ENCODE measurements at places on chromosomes 12 and 14.

DNA sequence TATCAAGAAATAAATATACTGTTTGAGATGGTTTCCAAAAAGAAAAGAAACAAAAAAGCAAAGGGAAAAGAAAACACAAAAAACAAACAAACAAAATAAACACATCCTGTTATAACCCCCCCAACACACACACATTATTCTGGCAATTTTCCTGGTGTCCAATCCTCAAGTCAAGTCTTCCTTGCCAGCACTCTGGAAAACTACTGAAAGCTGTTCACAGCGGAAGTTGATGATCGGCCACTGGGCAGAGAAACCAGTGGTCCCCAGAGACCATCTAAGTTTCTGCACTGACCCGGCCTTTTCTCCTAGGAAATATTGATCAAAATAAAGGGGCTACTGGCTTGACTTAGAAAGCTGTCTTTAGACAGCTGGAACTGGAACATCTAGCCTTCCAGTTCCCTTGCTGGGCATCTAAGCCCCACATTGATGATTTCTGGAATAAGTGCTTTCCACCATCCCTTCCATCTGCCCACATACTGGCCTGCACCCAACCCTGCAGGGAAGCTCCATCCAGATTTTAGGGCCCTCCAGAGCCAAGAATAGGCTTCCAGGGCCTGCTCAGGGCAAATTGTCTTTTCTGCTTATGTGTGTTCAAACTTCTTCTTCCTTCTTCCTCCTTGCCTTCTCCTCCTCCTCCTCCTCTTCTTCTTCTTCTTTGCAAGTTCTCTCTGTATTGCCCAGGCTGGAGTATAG lies 11.6 kb upstream of the PPP1CC start:
- DNase-seq, result no peak

DNA sequence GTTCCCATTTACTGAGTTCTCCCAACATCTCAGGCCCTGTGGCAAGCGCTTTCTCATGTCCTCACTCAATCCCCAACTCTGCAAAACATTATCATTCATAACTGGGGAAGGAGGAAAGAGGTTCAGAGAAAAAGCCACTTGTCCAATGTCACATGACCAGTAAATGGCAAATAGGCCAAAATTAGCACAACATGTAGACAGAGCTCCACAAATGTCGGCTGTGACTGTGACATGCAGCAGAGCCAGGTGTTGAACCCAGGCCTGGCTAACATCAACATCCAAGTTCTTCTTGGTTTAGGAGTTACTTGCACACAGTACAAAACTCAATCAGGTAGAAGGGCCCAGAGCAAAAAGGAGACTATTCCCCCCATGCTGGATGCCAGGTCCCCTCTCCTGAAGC lies 10.8 kb downstream of the KCTD10 start:
- no peak for DNase-seq

GRCh38 chr12:28089338-28089737 lies 100.9 kb upstream of the CCDC91 start:
- DNase-seq, result no peak

DNA sequence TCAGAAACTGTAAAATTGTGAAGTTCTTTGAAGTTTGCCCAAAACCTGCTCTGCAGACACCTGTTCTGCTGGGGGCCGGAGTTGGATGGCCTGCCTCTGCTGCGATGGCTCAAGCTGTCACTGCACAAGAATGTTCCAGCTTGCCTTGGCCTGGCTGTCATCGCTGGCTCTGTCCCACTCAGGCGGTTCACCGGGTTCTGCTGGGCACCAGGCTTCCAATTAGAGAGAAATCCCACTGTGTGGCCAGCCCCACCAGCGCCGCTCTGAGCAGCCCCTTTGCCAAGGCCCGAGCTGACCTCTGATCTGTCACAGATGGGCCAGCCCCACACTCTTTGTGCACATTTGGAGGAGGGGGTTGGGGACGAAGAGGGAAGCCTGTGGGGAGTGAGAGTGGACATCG lies 71.7 kb upstream of the GPATCH2L start:
- DNase-seq, result no peak

GRCh38 chr12:126761420-126761819 lies 1505.5 kb upstream of the TMEM132C start:
- DNase-seq, result no peak

DNA sequence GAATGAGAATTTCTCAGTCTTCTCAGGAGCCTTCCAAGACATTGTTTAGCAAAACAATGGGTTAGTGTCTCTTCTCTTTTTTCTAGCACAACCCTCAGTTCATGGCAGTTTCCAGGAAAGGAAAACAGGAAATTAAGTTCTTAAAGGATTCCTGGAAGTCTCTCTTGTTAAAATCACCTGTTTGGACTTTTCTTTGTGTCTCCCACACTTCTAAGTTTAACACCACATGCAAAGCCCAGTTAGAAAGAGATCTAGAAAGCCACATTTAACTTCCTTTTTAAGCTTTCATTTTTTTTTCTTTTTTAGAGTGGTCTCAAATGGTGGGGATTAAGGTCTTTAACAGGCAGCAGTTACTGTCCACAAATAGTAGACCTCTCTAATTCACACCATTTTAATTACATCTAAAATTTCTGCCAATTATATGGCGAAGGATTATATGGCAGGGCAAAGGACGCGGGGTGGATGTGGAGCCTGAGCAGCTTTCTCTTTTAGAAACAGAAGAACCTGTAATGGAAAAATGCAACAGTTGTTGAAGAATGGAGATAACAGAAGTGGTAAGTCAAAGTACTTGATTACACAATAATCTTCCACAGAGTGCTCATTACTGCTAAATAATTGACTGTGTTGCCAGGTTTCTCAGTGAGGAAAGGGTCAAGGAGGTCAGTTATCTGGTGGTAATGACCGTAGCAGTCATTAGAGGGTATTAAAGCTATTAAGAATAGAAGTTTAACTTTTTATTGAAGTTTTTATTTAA lies 298.6 kb downstream of the AKAP6 start:
- DNase-seq, result no peak

DNA sequence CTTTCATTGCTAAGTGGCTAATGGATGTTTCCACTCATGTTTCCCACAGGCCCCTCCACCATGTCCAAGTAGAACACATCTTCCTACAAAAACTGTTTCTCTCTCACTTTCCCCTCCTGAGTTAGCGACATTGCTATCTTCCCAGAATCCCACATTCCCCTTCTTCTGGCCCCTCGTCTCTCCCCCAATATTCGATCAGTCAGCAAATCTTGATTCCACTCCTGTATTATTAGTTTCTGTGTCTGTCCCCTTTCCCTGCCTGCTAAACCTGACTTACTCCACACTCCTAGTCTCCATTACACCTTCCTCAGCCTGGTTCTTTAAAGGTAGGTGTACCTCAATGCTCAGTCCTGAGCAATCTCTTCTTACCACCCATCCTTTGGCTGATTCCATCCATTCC lies 19.3 kb upstream of the SAMD4A start:
- DNase-seq, result no peak

DNA sequence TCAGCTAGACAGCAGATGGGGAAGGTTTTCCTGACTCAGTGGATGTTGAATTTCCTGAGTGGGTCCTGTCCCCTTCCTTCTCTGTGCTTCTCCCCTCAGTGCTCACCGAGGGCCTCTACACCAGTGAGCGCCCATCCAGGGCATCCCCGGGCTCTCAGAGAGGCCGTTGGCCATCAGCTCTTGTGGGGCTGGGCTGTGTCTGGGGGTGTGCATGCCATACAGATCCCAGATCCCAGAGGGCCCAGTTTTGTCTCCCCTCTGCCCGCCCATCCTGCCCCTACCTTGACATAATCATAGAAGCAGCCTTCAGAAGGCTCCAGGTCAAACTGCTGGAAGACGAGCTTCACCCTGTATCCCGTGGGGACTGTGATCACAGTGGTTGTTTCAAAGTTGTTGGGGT lies 1.1 kb downstream of the C1R start:
- DNase-seq, result no peak

GRCh38 chr14:32820181-32820580 lies 118.5 kb upstream of the NPAS3 start:
- DNase-seq, result no peak

- no peak for DNase-seq
Measured at GRCh38 chr12:19234171-19234704, 104.7 kb downstream of the PLEKHA5 start.

DNA sequence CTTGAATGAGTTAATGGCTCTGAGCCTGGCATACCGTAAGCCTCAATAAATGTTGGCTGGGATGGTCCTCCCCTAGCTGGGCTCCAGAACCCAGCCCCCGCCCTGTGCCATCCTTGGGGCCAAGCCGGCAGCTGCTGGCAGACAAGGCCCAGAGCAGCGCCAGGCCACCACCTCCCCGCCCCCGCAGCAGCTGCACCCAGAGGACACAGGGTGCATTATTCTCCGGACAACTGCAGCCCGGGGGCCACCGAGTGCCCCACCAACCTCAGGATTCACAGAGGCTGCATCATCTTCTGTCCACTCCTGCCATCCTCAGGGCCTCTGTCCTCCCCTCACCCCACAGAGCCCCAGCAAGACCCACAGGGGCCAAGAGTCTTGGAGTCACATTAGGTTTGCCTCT lies 92.7 kb downstream of the NCOR2 start:
- DNase-seq, result no peak

- no peak for DNase-seq
Measured at GRCh38 chr12:132106921-132107320, 37.2 kb downstream of the DDX51 start.

DNA sequence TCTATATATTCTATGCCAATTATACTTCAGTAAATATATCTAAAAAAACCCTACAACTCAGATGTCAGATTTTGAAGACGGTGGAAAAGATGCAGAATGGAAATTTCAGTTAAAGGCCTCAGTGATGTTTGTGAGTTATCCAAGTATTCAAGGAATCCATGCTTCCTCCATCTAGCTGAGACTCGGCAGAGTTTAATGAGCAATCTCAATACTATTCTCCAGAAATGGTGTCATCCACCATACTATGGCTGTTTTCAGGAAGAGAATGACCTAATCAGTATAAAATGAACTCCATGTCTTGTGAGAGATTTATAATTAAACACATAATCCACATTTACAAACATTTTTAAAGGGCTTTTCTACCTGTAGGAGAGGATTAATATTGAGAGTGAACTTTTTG lies 66.0 kb downstream of the KLHL28 start:
- DNase-seq, result no peak

DNA sequence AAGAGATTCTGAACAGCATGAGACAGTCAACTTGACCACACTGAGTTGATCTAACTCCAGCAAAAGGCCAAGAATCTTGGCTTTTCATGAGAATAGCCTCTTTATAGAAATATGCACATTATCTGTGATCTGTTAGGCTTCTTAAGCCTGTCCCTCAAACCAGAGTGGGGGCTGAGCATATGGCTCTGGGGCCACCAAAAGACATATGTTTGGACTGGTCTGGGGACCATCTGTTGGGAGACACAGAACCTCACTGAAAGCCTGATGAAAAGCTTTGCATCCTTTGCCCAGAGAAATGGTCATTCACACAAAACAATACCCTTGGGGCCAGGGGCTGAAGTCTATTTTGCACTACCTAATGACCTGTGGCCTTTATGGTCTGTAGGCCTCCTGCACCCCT lies 165.3 kb upstream of the PRMT8 start:
- no peak for DNase-seq

GRCh38 chr14:75350505-75351060 lies 72.0 kb downstream of the FOS start:
- DNase-seq, result no peak

DNA sequence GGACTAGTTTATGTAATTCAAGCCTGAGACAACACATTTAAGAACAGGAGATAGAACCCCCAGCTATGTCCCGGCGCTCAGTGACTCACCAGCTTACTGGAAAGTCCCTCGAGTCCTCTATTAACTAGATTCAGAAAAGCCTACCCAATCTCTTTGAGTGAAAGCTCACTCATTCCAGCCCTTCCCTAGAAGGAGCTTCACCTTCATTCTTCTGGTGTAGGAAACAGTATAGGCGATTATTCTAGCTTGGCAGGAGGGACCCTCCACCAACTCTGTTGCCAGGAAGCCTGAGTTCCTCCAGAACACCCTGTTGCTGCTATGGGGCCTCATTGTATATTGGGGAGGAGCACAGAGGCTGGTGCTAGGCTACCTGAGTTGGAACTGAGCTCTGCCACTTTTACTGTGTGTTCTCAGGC lies 57.2 kb upstream of the AEBP2 start:
- DNase-seq, result peak; percentile 65

GRCh38 chr12:105444653-105445102 lies 114.2 kb downstream of the C12orf75 start:
- DNase-seq, result no peak

DNA sequence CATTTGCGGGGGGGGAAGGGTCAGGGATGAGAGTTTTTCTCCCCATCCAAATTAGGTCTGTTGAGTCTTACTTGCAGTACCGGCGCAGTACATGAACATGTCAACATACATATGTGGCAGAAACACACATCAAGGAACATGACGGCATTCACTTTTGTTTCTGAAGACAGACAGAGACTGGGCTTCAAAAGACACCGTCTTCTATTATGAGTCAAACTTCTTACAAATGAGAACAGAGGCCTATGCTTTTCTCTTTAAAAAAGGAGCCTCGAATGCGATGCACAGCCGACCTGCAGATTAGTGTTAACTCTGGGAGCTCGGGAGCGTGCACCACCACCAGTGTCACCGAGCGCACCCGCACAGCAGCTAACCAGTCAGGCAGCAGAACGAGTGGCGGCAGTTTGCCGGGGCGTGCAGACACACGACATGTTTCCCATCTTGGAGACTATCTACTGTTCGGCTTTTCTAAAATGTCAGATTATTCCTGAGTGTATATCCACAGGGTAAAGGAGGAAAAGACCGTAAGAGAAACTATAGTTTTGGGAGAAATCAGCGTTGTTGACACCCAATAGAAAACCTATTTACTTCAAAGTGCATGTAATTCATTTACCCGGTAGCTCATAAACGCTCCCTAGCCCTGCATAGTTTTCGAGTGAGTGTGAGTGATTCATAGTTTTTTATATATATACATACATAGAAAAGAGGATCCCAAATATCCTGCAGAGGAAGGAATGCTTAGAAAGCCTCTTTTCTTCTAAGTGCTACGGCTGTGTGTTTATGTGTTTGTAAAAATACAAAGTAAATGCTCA lies 33.0 kb downstream of the UBR7 start:
- DNase-seq, result no peak

- no peak for DNase-seq
Measured at GRCh38 chr14:31877255-31877798, 199.8 kb upstream of the ARHGAP5 start.
